T1000 (cell line): ENCODE measurements at places on chromosomes 16 and 17.
A peak's percentile ranks its signal among the peaks of the same experiment; 100 is the strongest.

DNA sequence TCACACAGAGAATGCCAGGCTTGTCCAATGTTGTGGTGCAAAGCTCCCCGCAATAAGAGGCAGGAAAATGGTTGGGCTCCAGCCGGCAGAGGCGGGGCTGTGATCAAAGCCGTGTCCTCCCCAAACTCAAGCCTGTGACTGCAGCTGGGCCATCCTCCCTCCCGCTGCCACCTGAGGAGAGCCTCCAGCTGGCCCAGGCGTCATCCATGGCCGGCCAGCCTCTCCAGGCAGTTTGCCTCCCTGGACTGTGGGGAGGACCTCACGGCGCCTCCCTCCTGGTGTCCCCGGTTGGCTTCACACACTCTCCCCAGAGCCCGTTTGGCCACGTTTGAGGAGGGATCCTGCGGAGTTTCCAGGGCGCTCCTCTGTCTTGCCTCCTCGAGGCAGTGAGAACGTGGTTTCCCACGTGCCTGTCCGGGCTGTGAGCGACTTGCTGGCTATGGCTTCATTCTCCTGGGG is 134.1 kb downstream of the IRF8 start:
- no peak for DNase-seq

DNA sequence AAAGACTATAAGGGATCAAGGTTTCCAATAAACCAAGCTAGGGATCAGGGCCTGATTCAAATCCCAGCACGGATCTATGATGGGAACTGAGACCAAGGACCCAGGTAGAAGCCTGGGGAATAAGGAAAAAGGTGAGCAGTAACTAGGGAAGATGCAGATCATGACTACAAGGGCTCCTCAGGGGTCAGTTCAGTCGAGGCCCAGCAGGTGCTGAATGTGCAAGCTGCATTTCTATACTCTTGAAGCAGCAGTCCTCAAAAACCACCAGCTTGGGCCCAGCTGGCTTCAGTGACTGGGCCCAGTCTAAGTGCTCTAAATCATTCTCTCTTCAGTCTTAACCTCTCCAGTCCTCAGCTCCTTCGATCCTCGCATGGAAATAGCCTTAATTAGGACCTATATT is 228.8 kb upstream of the AXIN2 start:
- DNase-seq = no peak

GRCh38 chr17:50211249-50212120 is 10.1 kb upstream of the COL1A1 start:
- DNase-seq = no peak

DNA sequence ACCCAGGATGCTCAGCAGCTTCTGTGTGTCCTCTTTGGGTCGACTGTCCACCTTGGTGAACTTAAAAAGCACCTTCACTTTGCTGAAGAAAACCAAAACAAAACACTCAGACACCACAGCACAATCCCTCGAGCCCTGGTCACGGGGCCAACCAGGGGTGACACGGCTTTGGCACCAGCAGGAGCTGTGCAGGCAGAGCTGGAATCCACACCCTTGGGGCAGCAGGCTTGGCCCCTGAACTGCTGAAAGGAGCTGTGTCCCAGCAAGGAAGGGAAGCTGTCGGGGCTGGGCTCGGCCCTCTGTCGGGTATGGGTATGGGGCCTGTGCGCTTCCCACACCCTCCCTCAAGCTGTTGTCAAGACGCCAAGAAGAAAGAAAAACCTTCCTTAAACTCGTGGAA is 7.6 kb upstream of the PLD6 start:
- DNase-seq = no peak

DNA sequence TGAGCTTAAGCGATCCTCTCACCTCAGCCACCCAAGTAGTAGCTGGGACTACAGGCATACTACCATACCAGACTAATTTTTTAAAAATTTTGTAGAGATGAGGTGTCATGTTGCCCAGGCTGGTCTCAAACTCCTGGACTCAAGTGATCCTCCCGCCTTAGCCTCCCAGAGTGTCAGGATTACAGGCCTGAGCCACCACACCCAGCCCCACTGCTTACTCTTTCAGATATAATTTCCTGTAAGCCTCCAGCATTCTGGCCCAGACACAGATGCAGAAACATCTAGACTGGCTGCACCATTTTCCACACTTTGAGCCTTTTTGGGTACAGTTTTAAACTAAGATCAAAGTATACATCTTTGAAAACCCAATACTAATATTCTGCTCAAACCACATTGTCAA is 8.4 kb upstream of the WSB1 start:
- DNase-seq = no peak

GRCh38 chr16:26787924-26788323 is 278.8 kb upstream of the C16orf82 start:
- no peak for DNase-seq

GRCh38 chr16:9072806-9073341 is 18.6 kb upstream of the HAPSTR1 start:
- no peak for DNase-seq

DNA sequence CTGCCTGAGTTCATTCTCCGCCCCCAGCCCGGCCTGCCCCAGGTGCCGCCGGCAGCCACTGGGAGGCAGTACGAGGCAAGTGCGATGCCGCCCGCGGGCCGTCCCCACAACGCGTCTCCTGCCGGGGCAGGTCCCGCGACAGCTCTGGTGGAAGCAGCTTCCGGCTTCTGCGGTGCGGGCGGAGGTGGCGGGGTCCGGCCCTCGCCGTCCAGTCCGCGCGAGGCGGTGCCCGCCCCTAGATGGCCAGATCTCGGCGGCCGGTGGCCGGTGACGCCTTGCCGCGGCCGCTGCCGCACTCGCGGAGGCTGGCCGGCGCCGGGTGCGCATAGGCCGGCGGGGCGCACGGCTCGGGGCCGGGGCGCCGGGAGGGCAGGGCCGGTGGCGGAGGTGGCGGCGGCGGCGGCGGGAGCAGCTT is 1.8 kb downstream of the GJD3 start:
- peak; percentile 67 for DNase-seq

DNA sequence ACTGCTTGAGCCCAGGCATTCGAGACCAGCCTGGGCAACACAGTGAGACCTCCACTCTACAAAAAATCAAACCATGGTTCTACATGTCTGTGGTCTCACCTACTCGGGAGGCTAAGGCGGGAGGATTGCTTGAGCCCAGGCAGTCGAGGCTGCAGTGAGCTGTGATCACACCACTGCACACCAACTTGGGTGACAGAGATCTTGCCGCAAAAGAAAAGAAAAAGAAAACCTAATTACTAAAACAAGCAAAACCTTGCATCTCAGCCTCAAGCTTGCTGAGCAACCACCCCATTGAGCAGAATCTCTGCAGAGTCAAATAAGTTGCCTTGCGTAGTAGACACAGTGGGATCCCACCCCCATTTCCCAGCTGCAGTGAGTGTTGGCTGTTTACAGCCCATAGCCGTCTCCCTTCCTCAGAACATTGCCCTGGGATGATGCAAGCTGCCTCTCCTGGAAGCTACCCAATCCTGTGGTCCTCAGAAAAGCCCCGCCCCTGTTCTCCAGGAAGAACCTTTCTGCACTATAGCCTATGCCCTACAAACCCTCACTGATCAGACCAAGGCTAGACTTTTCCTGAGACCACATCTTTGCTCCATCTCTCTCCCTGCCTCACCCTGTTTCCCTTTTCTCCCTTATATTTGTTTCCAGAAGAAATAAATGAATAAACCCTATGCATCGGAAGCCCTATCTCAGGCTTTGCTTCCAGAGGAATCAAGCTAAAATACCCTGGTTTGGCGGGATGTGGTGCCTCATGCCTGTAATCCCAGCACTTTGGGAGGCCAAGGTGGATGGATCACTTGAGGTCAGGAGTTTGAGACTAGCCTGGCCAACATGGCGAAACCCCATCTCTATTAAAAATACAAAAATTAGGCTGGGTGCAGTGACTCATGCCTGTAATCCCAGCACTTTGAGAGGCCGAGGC is 16.7 kb upstream of the ERN2 start:
- no peak for DNase-seq

GRCh38 chr17:17504341-17505140 is 8.3 kb upstream of the RASD1 start:
- no peak for DNase-seq

- no peak for DNase-seq
These were observed 232.9 kb downstream of the UTP18 start for GRCh38 chr17:51493206-51493605.

GRCh38 chr16:8740775-8741355 is 56.6 kb downstream of the TMEM186 start:
- DNase-seq = no peak

GRCh38 chr16:52422307-52422706 is 124.6 kb downstream of the TOX3 start:
- no peak for DNase-seq

DNA sequence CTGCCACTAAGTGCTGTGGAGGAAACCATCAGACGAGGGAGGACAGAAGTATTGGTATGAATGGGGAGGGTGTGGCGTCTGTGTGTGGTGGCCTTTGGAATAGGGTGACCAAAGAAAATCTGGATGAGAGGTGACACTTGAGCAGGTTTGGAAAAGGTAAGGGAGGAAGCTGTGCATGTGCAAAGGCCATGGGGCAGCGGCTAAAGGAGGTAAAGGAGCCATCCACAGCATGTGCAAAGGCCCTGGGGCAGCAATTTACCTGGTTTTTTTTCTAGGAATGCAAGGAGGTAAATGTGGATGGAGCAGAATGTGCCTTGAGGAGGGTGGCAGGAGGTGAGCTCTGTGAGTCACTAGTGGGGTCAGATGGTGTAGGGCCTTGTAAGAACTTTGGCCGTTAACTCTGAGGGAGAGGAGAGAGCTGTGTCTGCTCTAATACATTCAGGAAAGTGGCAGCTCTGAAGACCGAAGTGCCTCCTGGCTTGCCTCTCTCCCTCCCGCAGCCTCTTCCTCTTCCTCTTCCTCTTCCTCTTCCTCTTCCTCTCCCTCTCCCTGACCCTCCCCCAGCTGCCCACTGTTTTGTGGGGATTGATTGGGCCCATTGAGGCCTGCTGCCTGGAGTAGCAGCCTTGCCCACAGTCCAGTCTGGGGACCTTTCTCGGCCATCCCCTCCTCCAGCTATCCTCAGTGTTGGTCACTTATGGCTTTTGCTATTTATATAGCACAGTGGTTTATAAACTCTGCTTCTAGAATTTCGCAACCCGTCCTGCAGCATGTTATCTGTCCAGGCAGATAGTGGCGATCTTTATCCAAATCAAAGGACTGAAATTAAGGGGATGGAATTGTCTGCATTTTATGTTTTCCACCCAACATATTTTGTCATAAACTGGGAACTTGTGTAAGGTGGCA is 38.7 kb downstream of the CMIP start:
- no peak for DNase-seq

DNA sequence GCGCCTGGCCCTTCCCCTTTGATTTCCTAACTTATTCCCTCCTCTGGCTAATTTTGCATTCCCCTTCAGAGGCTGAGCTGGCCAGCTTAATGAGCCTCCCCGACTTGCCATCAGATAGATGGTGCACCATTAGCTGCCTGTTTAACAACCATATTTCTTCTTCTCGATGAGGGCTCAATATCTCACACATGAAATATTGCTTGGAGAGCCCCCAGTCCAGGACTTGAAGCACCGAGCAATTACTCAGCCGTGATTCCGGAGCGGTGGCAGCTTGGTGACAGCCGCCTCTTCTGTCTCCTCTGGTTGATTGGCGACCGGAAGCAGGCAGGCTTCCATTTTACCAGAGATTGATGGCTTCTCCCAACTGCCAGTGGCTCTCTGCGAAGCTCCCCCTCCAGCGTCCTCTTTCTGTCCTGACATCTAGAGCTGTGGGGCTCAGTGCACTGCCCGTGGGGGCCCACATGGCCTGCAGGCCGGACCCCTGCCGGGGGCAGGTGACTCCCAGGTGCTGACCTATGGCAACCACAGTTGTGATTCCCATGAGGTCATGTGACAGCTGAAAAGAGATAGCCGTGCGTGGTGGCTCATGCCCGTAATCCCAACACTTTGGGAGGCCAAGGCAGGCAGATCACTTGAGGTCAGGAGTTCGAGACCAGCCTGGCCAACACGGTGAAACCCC is 133.7 kb upstream of the SEC14L1 start:
- DNase-seq = no peak

DNA sequence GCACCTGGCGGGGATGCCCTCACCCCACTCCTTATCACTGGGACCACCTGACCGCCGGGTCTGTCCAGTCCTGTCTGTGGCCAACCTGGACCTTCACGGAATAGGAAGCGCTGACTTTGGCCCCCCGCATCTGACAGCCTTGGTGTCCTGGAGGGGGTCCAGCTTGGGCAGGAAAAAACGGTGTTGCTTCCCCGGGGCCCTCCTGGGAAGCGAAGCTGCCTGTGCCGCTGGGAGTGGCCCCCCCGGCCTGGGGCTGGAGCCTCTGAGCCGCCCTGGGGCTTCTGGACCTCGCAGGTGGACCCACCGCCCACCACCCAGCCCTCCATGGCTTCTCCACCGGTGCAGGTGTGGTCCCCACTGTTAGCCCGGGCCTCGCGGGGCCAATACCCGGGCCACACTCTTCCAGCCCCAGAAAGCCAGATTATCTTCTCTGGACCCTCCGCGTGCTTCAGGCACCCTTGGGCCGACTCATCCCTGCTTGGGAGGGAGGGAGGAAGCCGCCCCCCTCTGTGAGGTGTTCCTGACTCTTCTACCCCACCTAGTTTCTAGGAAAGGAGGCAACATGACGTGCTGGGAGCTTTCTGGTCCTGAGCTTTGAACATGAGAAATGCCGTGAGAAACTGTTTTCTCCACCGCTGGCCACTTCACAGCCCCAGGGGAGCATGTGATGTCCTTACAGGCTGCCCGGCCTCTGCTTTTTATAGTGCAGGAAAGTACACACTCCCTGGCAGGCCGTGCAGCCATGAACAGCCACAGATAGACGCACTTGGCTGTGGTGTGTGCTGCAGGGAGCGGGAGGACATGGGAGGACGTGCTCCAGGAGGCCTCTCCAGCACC is 1.1 kb downstream of the C1QTNF1 start:
- DNase-seq = no peak

DNA sequence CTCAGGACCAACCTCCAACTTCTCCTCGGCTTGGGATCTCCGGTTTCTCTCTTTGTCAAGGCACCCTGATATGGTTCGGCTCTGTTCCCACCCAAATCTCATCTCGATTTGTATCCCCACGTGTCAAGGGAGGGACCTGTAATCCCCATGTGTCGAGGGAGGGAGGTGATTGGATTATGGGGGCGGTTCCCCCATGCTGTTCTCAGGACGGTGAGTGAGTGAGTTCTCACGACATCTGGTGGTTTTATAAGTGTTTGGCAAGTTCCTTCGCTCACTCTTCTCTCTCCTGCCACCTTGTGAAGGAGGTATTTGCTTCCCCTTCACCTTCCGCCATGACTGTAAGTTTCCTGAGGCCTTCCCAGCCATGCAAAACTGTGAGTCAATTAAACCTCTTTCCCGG is 117.9 kb downstream of the SEC14L1 start:
- DNase-seq = no peak

- DNase-seq = no peak
These were observed 2.6 kb downstream of the ACADVL start for GRCh38 chr17:7222093-7222971.

- no peak for DNase-seq
These were observed 23.5 kb downstream of the RPS6KB1 start for GRCh38 chr17:59916446-59916845.

- no peak for DNase-seq
These were observed 29.4 kb downstream of the C16orf87 start for GRCh38 chr16:46801428-46802049.

DNA sequence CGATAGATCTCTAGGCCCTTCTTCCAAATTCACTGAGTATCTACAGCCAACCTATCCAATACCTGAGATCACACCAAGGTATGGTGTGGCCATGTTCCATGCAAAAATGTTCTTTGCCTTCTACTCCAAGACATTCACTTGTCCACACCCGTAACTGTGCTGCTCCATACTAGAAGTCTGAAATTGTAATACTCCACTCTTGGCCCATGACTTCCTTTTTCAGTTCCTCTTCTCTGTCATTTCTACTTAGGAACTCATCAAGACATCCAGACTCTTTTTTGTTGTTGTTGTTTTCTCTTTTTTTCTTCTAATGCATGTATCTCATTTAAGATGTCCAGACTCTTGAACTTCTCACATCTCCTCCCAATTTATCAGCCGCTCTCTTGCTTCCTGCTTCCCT is 42.5 kb upstream of the KSR1 start:
- no peak for DNase-seq
